ENCODE measurements at places on chromosomes 1 and 21.

GRCh38 chr1:64733581-64734286 lies 11.1 kb upstream of the RAVER2 start:
- DNase-seq, result no peak

- no peak for DNase-seq
Observed at GRCh38 chr1:53323316-53323715, 4.6 kb downstream of the LRP8 start.

GRCh38 chr1:30172757-30173156 lies 550.6 kb downstream of the MATN1 start:
- DNase-seq, result no peak

GRCh38 chr1:101506541-101507164 lies 269.8 kb downstream of the S1PR1 start:
- DNase-seq, result no peak

DNA sequence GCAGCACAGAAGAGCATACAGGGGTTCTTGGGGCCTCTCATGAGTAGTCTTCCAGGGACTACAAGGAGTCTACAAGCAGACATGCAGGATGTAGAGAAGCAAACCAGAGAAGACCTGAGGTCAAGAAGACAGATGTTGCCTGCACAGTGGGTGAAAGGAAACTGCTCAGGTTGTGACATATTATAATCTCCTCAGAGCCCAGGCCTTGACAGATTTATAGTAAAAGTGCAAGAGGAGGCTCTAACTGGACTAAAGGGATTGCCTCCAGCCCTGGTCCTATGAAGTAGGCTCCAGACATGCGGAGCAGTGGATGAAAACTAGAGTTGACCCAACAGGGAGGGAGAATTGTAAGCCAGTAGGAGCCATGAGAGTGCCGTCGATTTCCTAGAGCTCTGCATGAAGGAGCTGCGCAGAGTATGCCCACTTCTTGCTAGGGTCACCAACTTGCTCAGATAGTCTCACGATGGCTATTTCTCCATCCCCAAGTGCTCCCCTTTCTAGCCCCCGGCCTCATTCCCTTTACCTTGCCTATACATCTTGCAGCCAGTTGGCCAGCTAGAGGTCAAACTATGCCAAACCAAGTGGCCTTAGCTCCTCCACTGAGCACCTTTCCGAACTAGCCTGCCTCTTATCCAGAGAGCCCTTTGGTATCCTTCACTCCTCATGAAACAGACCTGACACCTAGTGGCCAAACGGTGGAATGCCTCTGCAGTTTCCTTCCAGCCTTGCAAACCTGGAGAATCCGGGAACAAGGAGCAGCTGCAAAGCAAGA lies 36.2 kb upstream of the IPO9 start:
- no peak for DNase-seq

- DNase-seq, result no peak
Observed at GRCh38 chr1:57192222-57192621, 226.4 kb upstream of the C8B start.

GRCh38 chr1:243264717-243265116 lies 8.9 kb downstream of the SDCCAG8 start:
- DNase-seq, result no peak

- DNase-seq, result no peak
Observed at GRCh38 chr1:18908911-18909771, 6.8 kb upstream of the ALDH4A1 start.

GRCh38 chr1:29429656-29430055 lies 193.3 kb downstream of the PTPRU start:
- no peak for DNase-seq

DNA sequence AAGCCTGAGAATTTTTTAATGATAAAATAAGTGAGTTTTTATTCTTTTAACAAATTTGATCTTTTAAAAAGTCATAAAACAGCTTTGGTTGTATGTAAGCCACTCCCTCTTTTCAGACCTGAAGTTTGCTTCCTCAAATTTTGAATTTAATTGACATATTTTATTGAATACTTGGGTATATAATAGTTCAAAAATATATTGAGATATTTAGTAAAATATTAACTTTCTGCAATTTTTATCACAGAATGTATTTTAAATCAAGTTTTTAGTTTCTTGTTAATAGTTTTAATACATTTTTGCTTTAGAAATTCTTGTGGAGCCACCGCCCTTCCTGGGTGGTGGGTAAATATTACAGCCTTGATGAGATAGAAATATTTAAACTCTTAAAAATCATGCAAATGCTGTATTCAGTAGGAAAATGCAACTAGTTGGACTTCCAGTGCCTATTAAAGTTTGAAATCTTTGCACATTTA lies 867 bp downstream of the PTPRC start:
- DNase-seq, result no peak

- no peak for DNase-seq
Observed at GRCh38 chr1:27572679-27573426, 31.1 kb downstream of the AHDC1 start.

GRCh38 chr1:198633675-198634121 lies 5.1 kb upstream of the PTPRC start:
- no peak for DNase-seq

DNA sequence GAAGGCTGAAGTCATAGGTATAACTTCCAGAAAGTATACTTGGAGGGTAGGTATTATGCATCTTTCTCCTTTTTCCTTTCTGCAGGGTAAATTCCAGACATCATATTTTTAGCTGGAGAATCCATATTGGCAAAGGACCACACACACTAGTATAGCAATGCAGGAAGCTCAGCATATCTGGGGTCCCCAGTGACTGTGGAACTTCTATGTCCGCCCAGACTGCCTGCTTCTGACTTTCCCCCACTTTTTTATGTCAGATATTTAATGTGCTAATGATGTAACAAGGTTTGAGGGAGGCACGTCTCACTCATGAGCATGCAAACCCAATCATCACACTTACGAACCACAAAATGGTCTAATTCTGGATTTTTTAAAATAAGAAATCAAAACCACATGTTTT lies 90.4 kb downstream of the BACH1 start:
- DNase-seq, result no peak

DNA sequence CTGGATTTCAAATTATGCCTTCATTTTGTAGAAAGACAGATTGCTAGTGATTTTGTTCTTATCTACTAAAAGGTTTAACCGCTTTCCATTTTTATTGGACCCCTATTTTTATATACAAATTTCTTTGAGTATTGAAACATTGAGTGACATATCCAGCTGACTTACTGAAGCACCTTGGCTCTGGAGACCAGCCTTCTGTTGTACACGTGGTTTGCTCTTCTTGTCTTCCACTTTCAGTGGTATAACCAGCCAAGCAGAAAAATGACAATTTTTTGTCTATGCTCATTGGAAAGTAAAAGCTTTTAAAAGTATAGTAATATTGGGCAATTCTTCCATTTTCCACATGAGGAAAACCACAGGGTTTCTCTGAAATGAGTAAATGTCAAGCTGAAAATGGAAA lies 4.4 kb downstream of the F13B start:
- DNase-seq, result no peak

DNA sequence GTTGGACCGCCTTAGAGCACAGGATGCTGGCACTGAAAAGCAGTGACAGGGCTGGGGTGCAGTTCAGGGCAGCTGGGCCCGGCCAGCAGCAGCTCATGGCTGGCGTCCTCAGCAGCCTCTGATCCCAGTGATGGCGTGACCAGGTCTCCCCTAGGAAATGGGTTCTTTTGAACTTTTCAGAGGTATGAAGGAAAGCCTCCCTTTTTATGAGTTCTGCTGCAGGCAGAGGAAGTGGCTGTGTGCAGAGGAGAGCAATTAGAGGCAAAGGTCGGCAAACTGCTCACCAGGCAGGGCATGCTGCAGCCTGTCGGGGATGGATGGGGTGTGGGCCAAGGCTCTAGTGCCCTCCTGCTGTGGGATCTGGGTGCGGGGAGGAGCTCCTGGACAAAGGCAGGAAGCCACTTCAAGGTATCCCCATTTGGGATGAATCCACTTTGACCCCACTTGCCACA lies 45.6 kb upstream of the RAB4A start:
- no peak for DNase-seq

GRCh38 chr21:43812139-43812821 lies 22.9 kb downstream of the RRP1 start:
- no peak for DNase-seq

DNA sequence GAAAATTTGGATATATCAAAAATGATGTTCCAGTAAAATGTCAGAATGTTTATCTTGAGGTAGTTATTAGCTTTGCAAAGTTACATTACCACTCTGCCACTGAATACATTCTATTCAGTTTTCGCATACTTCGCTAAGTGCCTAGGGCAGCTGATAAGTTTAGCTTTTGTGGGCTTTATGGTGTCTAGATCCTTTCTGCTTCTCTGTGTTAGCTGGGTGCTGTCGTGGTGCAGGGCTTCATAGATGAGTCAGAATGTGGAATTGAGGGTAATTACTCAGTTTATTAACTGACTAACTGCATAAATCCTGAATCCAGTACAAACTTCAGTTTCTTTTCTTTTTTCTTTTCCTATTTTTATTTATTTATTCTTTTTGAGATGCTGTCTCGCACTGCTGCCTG lies 21.5 kb downstream of the NCAM2 start:
- DNase-seq, result no peak

- no peak for DNase-seq
Observed at GRCh38 chr1:225822655-225823403, 12.9 kb downstream of the EPHX1 start.

DNA sequence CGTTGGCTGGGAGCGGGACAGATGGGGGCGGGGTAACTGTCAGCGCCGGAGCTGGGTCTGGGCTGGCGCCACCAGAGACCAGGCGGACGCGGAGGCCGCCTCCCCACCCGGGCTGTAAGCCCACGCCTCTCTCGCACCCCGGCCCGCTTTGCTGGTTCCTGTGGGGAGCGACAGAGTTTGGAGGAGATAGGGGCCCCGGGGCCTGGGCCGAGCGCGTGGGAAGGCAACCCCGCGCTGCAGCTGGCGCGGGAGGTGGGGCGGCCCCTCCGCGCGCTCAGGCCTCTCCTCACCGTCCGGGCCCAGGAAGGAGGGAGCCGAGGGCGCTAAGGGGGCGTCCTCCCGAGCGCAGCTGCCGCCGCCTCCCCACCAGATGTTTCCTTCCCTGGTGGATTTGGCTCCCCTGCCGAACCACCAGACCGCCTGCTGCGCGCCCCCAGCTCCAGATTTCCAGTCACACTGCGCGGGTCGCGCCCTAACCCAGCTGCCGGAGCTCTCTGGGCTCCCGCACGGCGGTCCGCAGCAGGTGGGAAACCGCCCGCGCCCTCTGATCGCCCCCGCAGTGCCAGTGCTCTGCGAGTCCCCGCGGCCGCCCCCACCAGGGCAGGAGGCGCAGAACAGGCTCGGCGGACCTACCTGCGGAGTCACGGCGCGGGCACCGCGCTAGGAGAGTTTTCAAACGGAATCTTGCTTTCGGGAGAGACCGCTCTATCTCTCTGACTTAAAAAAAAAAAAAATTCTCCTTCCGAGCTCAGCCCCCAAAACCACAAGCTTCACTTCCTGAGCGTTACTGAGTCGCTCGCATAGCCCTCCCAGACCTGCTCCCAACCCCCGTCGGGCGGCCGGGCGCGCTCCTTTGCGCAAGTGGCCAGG lies 1.1 kb downstream of the GFI1 start:
- DNase-seq, result peak; percentile 54

DNA sequence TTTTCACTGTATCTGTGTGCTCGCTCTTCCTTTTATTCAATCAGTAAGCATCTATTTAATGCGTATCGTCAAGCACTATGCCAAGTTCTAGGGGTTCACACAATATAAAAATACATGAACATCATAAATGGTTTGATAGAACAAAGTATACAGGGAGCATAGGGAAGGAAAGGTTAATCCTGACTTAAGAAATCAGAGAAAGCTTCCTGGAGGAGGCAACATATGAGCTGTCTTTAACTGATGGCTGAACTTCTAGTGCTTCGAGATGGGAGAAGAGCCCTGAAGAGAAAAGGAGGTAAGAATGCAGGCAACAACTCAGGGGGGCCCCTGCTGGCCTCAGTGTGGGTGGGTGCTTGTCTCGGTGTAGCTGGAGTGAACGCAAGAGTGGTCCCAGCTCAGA lies 63.6 kb upstream of the GALNT2 start:
- DNase-seq, result no peak

DNA sequence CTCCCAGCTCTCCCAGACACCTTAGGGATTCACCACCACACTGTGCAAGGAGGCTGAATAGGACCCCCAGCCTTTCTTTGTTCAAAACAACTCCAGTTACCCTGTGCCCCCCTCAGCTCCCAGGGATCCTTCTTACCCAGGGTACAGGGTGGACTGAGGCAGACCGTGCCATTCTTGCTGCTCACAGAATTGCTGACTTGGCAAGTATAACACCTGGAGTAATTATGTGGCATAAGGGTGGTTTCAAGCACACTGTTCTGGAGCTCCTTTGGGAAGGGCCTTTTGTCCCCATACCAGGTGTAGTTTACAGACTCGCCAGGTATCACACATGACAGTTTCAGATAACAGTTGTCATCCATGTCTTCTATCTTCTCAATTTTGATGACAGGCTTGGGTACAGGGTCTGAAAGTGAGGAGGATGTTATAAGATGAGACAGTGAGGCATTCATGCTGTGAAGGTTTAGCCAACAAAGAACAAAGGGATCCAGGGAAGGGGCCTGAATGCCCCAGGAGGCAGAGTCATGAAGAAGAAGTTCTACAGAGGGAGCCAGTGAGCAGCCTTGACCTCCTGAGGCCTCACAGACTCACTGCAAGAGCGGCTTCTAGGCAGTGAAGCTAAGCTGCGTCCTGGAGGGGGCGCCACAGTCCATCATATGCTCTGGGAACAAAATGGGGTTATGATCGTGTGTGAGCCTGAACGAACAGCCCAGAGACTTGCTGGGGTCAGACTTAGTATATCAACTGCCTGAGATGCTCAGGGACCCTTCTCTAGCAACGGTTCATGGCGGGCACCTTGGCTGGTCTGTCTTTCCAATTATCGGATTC lies 30.3 kb downstream of the CD48 start:
- DNase-seq, result peak; percentile 79

DNA sequence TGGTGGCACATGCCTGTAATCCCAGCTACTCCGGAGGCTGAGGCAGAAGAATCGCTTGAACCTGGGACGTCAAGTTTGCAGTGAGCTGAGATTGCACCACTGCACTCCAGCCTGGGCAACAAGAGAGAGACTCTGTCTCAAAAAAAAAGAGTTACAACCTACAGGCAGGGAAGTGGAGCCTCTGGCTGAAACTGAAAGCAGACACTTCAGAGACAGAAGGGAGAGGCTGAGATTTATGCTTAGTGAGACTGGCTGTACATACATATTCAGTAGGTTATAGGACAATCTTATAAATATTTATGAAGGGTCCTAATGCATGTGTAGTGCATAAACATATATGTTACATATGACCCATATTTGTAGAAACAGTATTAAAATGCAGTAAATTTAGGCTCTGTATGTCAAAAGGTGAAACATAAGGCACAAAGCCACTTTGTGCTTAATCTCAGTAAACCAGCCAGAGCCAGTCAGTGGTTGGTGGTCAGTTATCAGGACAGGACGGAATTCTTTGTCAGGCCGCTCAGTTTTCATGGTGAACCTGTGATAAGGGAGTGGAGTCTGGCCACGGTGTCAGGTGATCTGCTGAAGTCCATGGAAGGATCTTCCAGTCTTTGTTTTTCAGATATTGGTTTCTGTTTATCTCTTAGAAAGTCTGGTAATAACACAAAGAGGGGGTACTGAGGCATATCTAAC lies 13.7 kb downstream of the RHEX start:
- DNase-seq, result no peak

Measured in activated T-helper 1 cell treated with anti-CD3 and anti-CD28 coated beads, Interleukin-2, amount 50 U/mL, for 16 hours (primary cell).